ENCODE measurements at places on chromosomes 4 and X. TPM values are rescaled to one million over a fixed set of nuclear protein-coding genes. Genes with fewer than 3 reads are reported as not detected.
A peak's percentile ranks its signal among the peaks of the same experiment; 100 is the strongest.

ASB9 gene
- total RNA-seq, result 0.97 TPM

TLR1 gene
- total RNA-seq, result 3.1 TPM

AFP gene
- total RNA-seq, result not detected

SPANXB1 gene
- total RNA-seq, result not detected

DNA sequence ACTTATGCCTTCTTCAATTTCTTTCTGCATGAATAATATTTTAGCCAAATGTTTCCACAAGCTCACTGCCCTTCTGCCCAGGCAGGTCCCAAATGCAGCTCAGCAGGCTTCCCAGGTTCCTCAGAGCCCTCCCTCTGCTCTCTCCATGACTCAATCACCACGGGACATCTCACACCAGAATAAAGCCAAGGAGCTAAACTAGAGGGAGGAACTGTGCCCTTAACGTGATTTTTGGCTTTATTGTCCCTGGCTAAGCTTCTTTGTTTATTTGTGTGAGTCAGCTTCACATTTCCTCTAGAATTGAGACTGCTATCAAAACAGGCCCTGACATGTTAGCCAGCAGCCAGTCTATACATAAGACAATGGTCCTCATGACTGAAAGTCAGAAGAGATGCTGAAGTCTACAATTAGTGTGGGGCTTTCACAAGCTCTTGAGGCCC lies 186.4 kb upstream of the GALNT7 start:
- DNase-seq, result no peak

DNA sequence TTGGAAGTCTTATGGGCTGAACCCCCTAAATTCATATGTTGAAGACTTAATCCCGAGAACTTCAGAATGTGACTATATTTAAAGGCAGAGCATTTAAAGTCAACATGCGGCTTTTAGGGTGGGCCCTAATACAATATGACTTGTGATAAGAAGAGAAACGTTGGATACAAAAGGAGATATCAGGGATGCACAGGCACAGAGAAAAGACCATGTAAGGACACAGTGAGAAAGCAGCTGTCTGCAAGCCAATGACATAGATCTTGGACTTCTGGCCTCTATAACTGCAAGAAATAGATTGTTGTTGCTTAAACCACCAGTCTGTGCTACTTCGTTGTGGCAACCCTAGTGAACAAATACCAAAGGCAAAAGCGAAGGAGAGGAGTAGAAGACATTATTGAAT lies 42.2 kb downstream of the GABRG1 start:
- DNase-seq, result no peak

DNA sequence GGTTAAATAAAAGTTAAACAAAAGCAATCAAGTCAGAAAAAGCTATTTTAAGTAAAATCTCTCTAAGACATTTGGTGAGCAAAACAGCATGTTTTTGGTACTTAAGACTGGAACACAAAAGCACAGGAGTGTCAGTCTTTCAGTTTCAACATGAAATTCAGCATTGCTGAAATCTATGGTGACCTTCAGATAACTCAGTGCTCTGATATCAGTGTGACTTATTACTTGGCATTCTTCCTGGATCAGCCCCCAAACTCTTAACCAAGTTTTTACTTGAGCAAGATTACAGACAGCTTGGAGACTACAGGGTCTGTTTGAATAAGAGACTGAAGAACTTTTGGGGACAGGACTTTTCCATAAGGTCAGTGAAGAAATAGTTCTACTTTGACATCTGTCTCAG lies 437.2 kb downstream of the RAPGEF2 start:
- no peak for DNase-seq

- no peak for DNase-seq
Observed at GRCh38 chr4:78446619-78447018, 105.0 kb upstream of the ANXA3 start.

DNA sequence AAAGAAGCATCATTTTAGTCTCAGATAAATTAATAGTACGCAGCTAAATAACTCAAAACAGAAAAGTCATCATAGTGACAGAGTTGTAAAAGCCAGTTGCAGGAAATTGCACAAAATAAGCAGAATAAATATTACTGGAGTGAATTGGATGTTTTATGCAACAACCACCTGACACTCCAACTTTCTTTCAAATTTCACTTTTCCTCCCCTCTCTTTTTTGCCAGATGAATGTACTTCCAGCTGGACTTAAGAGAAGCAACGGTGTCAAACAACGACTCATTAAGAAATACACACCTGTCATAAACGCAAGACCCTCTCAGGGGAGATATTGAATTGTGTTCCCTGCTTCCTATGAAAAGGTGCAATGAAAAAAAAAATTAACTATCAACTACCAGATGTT lies 120.2 kb upstream of the HCCS start:
- DNase-seq, result no peak

DNA sequence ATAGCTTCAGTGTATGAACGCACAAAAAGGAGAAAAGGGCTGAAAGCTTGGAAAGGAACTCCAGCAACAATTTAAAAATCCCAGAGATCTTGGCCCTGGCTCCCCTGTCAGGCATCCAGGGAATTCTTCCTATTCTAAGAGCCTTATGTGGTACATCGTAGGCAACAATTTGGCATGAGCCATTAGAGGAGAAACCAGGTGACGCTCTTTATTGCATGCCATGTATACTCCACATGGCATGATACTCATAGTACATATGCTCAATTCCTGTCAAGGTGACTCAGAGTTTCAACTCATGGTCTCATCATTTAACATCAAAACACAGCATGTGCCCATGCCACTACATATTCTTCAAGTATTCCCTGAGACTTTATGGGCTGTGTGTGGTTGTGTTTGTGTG lies 191.3 kb downstream of the OR13H1 start:
- no peak for DNase-seq

GRCh38 chrX:103254171-103254824 lies 657 bp downstream of the TCEAL8 start:
- DNase-seq, result peak; percentile 57

GRCh38 chrX:110412971-110413726 lies 54.5 kb downstream of the RTL9 start:
- DNase-seq, result peak; percentile 49

- DNase-seq, result no peak
Observed at GRCh38 chr4:186669159-186669731, 54.4 kb downstream of the FAT1 start.

GRCh38 chr4:153001626-153002025 lies 65.5 kb downstream of the FHDC1 start:
- DNase-seq, result no peak

GRCh38 chr4:181194096-181194495 lies 1049.1 kb upstream of the TENM3 start:
- DNase-seq, result no peak

DNA sequence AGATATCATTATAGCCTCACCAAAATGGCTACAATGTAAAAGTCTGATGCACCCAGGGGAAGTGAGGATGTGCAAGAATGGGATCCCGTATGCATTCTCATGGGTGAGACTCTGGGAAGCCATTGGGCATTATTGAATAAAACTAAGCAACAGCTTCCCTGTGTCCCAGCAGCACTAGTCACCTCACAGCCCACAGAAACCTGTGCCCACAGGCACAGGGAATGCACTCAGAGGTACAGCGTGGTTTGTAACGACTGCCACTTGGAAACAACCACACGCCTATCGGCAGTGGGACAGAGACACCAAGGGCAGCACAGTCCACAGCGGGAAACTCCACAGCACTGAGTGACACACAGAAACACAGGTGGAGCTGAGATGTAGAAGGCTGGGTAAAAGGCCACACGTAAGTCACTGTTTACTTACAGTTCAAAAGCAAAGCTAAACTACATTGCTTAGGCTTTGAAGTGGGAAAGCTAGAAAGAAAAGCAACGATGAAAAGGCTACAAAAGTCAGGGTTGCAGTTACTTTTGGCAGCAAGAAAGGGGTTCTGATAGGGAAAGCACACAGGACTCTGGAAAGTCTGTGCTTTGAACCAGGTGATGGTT lies 69.2 kb downstream of the HAUS3 start:
- no peak for DNase-seq

DNA sequence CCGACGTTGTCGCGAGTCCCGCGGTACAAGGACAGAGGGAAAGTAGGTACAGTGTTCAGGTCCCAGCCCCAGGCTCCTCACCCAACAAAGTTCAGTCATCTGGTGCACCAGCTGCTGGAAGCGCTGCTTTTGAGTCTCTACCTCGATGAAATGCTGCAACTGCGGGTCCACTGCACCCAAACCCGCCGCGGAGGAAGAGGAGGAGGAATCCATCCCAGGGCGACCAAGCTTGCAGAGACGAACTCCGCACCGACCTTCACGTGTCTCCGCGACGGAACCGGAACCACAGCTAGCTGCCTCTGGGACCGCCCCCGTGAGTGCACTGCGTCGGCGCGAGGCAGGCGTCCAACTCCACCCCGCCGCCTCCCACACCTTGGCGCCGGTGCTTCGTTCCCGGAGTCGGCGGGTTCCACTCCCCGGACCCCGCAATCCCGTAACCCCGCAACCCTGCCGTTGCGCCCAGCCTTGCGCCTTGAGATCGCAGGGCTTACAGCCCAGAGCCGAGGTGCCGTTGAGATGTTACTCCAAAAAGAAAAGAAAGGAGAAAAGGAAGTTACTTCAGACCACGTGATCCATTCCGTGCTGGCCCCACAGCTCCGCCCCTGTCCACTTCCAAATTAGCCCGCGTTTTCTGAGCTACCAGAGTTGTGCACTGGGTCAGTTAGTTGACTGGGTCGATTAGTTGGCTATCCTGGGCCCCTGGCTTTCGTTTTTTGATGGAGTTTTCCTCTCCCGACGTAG lies at the start of gene TIMM8A:
Gene TIMM8A, minus strand, starts transcription at position 291 of the 741 bp plus-strand sequence. Its CDS starts 78 bp downstream, at position 213.
- peak; percentile 78 for DNase-seq

DNA sequence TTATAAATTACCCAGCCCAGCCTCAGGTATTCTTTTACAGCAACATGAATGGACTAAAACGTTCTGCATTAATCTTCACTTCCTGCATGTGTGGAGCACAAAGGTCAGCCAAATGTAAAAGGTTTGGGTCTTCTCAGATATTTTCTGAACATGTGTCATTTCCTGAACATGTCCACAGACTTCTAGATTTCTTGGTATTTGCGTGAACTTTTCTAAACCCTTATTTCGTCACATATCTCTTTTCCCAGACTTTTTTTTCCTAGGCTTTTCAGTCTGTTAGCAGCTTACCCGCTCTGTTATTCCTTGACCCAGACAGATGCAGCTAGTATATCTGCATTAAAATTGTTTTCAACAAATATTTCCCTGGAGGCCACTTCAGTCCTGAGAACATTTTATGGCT lies 57.3 kb upstream of the USP51 start:
- DNase-seq, result no peak

- DNase-seq, result no peak
Observed at GRCh38 chr4:57053508-57053907, 56.7 kb downstream of the IGFBP7 start.
